ENCODE measurements at places on chromosomes 7 and 10.

DNA sequence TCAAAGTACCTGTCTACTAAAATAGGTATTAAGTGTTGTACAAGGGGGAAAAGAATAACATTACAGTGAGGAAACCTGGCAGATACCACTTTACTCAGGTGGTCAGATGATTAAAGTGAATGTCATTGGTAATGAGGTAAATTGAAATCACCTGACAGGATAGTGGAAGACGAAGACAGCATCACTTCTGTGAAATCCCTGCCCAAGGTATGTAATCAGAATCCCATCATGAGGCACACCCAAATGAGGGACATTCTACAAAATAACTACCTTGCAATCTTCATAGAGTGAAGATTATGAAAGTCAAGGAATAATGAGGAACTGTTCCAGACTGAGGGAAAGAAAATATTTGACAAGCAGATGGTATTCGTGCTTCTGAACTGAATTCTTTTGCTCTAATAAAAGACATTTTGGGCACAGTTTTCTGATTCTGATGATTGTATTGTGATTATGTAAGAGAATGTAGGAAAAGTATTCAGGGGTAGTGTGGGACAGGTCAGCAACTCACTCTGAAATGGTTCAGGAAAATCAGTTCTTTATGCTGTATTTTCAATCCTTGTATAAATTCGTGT, 33.3 kb upstream of the ARMS2 start:
- DNase-seq: no peak

GRCh38 chr10:98432330-98432729, 14.4 kb downstream of the HPS1 start:
- DNase-seq: no peak

DNA sequence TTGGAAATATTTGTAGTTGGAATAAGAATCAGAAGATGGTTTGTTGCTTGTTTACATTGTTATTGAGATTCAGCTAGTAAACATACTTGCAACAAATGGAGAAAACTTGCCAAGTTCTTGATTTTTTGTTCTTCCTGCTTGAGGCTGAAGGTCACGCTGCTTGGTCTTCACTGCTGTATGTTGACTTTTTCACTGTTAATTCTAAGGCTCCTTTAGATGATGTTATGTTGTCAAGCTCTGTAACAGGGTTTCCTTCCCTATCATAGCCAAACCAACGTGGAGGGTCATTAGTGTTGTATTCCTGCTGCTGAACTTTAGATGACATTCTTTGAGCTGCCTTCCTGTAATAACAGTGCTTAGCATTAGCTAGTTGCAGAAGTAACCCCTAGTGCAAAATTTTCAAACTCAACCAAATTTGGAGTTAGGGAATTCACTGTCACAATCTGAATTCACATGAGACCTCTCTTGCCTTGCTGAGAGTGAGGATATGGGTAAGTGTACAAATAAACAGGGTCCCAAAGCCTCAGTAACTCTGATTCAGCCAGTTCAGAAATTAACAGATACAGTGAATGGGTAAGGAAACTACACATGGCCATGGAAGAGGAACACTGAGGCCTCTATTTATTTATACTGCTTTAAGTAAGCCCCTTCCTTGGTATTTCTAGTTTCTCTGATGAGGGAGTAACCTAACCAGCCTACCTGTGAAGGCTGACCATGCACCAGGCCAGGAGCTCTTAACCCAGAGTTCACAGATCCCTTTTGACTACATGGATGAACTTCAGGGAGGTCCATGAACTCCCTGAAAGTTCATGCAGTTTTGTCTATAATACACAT, 64.6 kb downstream of the FAM185A start:
- no peak for DNase-seq

GRCh38 chr7:131899271-131900030, 343.0 kb upstream of the PODXL start:
- DNase-seq: no peak

DNA sequence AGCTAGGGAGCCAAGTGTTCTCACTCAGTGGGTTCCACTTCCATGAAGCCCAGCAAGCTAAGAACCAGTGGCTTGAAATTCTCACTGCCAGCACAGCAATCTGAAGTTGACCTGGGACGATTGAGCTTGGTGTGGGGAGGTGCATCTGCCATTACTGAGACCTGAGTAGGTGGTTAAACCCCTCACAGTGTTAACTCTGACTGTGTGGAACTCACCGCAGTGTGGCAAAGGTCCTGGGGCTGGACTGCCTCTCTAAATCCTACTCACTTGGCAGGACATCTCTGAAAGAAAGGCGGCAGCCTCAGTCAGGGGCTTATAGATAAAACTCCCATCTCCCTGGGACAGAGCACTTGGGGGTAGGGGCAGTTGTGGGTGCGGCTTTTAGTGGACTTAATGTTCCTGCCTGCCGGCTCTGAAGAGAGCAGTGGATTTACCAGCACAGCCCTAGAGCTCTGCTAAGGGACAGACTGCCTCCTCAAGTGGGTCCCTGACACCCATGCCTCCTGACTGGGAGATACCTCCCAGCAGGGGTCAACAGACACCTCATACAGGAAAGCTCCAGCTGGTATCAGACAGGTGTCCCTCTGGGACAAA, 143.1 kb downstream of the PDE1C start:
- no peak for DNase-seq

GRCh38 chr10:63986536-63986935, 465.3 kb downstream of the REEP3 start:
- no peak for DNase-seq

DNA sequence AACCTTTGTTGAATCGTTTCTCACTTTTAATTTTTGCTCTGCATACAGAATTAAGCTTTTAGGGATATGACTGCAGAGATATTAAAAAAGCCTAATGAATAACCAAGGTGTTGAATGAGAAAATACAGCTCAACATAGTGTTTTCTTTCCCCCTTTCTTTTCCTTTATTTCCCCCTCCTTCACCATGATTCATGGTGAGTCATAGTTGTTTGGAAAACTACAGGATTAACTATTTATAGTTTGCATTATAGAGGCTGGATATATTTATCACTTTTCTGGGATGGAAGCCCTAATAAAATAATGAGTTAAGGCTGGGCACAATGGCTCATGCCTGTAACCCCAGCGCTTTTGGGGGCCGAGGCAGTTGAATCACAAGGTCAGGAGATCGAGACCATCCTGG, 115.0 kb downstream of the DNAJB9 start:
- peak; percentile 52 for DNase-seq

- DNase-seq: no peak
These were observed 511.4 kb downstream of the XPNPEP1 start for GRCh38 chr10:109411917-109412316.
